Activated CD4-positive, CD25-positive, alpha-beta regulatory T cell treated with anti-CD3 and anti-CD28 coated beads, Interleukin-2, amount 50 U/mL, for 72 hours (primary cell): ENCODE measurements at places on chromosomes 2 and 18.

GRCh38 chr2:160457588-160457987 is 36.0 kb downstream of the RBMS1 start:
- no peak for DNase-seq

- DNase-seq, result no peak
Observed at GRCh38 chr2:242054406-242054805, 184.9 kb downstream of the RTP5 start.

DNA sequence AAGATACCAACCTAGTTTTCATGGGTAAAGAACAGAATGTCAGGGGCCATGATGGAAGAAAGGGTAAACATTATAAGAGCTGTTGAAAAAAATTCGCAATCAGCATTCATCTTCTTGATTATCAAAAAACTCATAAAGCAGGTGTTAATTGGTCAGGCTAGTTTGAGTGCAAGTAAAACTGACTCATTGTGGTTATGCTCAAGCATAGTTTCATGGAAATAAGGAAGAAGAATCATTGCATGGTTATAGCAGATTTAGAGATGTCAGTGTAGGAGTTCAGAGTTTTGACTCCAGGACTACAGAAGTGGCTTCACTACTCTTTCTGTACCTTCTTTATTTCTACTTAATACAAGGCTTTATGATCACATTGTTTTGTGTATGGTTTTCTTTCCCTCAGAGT is 26.9 kb upstream of the CDH19 start:
- no peak for DNase-seq

DNA sequence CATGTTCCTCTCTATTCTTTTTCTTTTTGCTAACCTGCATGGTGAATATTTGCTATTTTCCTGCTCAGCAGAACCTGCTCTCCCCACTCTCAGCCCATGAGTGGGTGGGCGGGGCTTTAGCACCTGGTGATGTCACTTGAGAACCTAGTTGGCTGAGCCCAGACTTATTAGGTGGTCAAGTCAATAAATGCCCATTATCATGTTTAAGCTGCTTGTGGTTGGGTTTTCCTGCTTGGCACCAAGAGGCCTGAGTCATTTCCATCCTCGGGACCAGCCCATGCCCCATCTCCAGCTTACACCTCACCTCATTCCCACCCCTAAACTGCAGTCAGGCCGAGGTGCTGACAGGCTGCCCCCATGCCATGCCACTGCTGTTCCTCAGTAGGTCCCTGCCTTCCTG is 226.6 kb downstream of the ANKRD30B start:
- no peak for DNase-seq

DNA sequence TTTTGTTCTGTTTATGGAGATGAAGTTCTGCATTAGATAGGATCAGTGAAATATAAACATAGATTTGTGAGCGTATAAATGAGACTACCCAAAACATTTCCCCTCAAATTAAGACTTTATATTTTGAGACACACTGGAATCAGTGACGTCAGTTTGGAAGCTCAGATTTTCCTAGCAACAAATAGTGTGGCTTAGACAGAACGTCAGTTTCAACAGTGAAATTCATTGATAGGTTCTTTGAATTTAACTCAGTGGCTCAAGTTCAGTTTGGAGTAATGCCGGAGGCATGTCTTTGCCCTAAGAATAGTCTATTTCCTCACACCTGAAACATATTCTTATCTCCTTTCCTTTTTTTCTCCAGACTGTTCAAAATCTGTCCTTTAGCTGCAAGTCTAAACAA is 113.6 kb upstream of the ARHGAP15 start:
- DNase-seq, result no peak

- DNase-seq, result no peak
Observed at GRCh38 chr2:167749016-167749415, 498.4 kb downstream of the STK39 start.

GRCh38 chr2:74290466-74291217 is 52.6 kb downstream of the SLC4A5 start:
- DNase-seq, result no peak

DNA sequence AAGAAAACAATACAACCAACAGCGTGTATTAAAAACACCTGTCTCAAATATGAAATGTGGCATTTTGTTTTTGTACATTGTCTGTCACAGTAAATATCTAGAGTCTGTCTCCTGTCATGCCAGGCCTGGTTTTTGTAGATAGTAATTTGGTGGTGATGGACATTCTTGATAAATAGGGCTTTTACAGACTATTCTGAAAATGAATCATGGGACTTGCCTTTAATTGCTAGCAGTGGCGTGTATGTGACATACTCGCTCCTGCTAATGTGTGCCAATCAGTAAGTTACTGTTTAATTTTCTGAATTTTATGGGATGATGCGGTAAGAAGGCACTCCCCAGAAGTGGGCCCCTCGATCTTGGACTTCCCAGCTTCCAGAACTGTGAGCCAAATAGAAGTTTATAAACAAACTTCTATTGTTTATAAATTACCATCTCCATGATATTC is 83.7 kb downstream of the TANC1 start:
- DNase-seq, result no peak

DNA sequence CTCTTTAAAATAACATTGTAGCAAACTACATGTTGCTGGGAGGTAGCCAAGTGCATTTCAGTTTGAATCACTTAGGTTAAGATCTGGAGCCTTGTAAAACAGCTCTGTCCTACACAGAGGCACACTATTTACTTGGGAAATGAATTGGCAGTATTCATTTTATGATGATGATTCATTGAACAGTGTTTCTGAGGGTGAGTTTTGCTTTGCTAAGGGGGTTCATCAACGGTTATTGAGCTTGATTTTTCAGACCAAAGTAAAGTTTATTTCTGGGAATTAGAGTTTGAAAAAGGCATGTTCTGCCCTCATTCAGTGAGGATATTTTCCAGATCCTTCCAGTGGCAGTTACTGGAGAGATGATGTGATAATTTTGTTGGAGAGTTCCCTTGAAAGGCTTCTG is 55.6 kb downstream of the CCDC85A start:
- no peak for DNase-seq

DNA sequence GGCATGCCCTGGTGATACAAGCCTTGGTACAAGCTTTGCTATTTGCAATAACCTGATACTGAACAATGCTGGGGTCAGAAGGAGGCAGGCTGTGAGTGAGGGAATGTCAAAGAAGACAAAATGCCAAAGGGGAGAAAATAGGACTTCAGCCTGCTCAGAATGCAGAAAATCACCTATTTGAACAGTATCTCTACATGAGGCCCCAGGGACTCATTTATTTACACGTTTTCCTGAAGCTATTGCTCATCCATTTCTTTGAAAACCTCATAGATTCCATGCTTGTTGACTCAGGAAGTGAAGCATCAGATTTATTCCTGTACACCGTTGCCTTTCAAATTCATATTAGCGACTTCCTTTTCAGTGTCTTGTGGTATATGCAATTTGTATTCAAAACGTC is 69.4 kb upstream of the CBLN2 start:
- no peak for DNase-seq

- DNase-seq, result no peak
Observed at GRCh38 chr2:233349005-233349998, 5.0 kb upstream of the DGKD start.

DNA sequence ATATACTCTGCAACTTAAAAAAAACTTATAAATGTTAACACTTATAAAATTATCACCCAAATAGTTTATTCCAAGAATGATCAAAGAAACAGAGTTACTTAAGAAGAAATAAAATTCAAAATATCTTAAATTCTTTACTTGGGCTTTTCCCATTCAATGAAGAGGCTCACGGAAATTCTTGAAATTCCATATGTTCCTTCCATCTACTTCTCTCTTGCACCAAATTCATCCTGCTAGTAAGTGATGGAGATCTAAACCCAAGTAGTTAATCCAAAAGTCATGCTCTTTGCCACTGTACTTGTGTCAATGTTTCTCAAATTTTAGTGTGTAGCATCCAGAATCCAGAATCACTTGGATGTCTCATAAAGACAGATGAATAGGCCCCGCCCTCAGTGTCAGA is 465.9 kb downstream of the TXNL1 start:
- no peak for DNase-seq

DNA sequence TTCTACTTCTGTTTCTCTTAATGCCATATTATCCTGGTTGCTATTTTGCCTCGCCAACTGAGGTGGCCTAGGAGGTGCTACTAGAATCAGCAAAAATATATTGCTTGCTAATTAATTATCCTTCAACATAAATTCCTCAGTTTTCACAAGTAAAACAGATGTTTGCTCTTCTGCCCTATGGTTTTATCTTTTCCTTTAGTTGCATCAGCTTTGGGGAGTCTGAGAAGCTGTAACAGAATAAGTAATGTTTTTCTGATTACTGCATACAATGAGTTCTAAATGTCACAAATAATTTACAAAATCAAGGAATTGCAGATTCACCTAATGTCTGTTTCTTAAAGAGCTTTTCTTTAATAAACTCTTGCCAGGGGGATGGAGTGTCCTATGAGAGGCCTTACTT is 36.7 kb downstream of the GULP1 start:
- no peak for DNase-seq
